ENCODE measurements at places on chromosomes 3 and 15.

DNA sequence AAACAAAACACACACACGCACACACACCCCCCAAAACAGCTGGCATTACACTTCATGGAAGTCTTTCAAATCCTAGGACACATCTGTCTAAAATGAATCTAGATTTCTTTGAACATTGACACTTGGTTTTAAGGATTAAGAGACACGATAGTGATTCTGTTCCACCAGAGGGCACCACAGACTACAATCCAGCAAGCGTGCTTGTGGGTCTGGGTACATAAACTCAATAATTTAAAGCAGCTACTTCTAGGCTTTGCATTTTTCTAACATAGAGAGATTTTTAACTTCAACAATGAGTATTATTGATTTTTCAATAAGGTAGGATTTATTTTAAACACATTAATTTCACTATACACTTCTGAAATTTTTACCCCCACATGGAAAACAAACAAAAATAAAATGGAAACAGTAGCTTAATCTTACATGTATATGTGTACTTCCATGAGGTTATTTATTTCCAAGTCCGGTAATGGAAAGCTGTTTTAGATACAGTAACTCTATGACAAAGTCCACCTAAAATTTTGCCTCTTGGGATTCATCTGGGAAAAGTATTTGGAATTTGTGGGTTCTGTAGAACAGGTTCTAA, 564.0 kb upstream of the TGFBR2 start:
- DNase-seq, result no peak

- DNase-seq, result no peak
Measured at GRCh38 chr3:195921334-195921791, 13.0 kb upstream of the TNK2 start.

DNA sequence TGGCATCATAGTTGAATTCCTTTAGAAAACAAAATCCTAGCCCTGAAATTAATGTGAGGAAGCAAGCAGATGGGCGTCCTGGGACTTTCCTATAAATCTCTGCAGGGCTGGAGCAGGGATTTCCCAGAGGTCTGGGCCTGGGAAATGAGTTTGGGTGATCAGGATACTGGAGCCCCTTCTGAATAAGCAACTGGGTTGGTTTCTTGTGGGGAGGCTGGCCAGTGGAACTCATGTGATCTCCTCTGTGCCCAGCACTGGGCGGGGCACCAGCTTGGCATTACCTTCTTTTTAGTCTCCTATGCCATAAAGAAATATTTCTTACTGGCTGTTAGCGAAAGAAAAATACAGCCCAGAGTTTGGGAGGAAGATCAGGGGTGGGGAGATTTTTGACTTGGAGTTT, 1.7 kb downstream of the THSD4 start:
- no peak for DNase-seq

DNA sequence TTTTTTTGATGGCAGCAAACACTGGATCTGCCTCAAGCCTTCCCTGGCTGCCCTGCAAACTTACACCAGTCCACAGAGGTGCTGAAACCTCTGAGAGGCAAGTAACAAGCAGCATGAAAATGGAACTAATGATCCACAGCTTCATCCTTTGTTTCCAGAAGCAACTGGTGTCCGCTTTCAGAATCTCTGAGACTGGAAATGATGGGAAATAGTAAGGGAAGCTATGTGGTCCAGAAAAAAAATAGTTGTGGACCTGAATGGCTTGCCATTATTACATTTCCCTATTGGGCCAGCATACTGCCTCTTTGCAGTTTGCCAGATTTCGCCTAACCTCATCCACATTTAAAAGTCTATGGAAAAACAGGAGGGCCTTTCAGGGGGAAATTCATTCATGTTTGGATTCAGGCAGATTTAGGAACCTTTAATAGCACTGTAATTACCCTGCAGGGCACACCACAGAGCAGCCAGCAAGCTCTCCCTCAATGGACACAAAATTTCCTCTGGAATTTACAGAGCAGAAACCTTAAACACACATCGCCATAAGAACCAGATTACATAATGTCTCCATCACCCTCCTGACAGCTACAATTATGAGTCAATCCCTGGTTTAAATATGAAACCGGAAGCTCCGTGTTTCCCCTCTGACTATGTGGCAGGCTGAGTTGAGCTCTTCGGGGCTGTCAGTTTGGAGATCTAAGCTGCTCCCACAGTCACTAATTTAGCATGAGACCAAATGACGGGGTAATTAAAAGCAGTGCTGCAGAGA, 134.4 kb downstream of the TMCO5A start:
- no peak for DNase-seq

- DNase-seq, result no peak
Measured at GRCh38 chr15:60350108-60350507, 47.7 kb downstream of the ANXA2 start.

DNA sequence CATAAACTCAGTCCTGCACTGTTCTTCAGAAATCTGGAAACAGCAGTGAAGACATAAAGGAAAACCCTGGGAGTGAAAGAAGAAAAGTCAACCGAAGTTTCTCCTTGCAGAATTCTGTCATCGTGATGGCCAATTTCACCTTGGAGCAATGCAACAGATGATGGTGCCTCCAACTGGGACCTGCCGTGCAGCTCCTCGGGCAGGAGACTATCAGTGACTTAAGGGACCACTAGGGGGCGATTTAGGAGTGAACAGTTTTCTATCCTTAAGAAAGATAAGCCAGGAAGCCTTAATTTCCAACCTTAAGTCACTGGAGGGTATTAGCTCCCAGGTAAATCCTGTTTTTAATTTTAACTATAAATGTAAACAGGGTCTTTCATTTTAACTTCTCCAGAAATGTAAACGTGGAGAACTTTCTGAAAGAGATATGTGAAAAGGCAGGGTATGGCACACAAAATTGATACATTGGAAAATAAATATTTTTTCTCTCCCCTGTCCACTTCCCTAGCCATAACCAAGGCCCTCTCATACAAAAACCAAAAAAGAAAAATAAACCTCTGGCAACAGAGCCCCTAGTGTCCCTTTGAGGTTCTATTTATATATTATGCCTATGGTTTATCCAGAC, 116.3 kb downstream of the PDZRN3 start:
- DNase-seq, result no peak

- no peak for DNase-seq
Measured at GRCh38 chr3:197339841-197340520, 41.6 kb upstream of the DLG1 start.

DNA sequence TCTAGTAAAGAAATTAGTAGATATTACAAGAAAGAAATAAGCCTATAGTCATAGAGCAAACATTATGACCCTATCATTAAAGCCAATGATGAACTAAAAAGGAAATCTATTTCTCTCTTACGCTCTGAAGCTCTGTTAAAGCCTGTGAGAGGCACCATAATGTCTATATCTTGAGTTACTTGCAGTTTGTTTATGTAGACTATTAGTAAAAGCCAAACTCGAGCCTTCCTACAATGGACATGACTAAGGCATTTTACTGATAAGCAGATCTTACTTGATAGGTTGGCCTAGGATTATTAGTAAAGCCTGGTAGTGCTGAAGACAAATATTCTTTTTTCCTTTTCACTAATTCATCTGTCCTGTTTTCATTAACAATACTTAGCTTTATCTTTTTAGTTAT, 32.7 kb downstream of the LRRC3B start:
- DNase-seq, result no peak

DNA sequence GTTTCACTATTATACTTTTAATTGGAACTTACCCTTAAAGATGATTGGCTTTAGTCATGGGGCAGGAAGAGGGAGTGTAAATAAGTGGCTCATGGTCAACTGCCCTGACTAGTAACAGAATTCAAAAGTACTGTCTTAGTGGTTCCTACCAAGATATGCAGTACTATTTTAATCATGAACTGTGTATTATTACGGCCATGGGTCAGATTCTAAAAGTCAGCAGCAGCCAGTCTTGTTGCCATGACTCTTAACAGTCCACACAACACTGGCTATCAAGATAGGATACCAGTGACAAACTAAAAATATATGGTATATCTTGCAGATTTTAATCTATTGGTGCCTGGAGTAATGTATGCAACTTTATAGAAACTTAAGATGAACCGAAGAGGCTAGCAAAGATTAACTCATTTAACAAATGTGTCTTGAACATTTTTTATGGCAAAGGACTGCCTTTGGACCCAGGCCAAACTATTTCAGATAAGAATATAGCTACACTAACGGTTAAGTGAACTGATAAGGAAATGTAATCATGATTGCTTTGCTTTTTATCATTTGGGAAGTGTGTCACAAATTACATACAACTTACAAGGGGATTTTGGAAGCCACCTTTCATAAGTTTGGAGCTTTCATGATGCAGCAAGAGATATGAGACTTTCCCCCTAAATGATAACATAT, 163.7 kb downstream of the TCF12 start:
- DNase-seq, result no peak

DNA sequence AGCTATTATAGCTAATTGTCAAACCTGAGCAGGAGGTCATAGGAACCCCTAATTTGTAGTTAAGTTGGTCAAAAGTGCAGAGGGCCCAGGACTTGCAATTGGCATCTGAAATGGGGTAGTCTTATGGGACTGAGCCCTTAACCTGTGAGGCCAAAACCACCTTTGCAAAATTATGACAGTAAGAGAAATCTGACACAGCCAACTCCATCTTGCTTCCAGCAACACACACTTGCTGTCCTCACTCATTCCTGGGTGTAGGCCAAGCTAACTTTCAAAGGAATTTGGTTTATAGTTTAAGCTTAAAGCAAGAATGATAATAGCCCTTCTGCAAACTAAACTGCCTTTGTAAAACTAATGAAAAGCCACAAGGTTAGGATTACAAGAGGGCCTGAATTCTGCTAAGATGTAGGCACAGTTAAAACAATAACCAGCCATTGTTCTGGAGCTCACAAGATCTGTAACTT, 57.6 kb upstream of the FRMD4B start:
- no peak for DNase-seq

- peak; percentile 83 for DNase-seq
Measured at GRCh38 chr3:156725682-156726081, 51.3 kb downstream of the TIPARP start.

DNA sequence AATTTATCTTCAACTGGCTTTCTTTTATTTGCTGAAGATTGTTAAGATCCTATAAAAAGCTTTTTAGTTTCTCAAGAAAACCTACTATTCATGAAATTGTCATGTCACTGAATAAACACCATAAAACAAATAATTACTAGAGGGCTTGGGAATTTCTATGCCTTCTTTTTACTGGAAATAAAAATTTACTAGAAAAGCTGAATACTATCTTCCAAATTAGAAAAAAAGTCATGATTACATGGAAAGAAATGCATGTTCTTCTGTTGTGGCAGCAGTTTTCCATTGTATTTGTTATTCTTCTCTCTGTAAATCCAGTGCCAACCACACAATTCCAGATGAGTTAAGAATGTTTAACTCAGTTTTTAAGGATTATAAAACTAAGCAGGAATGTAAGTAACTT, 153.8 kb downstream of the RAP2B start:
- no peak for DNase-seq

DNA sequence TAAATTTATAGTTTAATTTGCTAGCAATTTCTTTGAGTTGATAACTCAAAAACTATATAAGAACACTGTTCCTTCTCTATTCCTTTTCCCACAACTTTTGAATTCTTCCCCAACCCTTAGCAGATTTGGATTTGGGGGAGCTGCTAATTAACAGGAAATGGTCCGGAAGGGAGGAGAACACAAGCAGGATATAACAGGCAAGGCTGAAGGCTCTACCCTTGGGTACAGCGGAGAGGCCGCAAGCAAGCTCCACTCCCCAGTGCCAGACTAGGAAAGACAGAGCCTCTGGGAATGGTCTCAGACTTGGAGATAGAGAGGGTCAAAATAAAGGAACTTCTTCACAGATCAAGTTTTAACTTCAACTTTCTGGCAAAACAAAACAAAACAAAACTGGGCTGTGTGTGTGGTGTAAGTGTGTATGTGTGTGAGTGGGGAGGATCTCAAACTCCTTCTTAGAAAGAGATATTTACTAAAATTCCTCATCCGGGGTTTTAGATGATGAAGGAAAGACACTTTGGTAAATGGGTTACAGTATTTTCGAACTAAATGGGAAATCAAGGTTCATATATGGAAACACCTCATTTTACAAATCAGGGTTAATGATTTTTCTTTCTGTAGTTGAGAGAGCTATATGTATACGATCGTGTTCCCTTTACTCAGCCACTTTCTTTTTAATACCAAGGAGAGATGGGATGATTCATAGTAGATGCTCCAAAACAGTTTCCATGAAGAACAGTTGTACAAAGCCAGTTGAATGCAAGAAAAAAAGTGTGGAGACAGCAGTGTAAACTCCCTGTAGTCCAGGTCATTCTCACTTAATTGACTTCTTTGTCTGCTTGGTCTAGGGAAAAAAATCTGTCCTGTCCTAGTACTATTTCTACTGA, 161.1 kb downstream of the TP63 start:
- no peak for DNase-seq

DNA sequence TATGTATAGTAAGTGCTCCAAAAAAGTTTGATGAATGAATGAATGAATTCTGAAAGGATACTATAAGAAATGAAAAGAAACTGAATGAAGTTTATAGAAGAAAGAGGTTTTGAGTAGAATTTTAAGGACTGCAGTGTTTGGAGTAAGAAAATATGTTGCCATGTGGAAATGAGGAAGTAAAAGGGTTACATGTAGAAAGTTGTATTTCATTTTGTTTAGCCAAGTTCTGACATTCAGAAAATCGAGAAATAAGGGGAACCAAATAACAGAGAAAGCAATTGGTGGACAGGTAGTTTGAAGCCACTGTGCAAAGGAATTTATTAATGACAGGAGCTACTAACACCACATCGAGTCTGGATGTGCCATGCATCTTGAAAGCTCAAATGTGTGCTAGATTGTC, 200.7 kb downstream of the SATB1 start:
- DNase-seq, result no peak

- no peak for DNase-seq
Measured at GRCh38 chr15:67043939-67044771, 21.2 kb upstream of the SMAD3 start.

GRCh38 chr15:101242999-101243336, 8.9 kb downstream of the CHSY1 start:
- no peak for DNase-seq

GRCh38 chr3:185330238-185330637, 32.7 kb upstream of the MAP3K13 start:
- no peak for DNase-seq

DNA sequence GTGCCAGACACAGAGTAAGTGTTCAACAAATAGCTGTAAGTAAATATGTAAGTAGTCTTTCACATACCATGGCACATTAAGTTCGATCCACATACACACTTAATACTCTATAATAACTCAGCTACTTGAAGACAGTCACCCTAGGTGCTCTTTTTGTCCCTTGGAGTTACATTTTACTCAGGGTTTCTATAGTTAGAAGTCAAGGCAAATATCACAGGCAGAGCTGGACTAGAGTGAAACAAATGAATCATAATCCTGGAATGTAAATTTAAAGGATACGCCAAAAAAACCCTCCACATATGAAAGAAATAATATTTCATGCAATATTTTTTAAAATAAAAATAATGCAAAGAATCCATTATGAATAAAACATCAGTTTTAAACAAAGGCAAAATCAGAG, 461.8 kb downstream of the MAGI1 start:
- no peak for DNase-seq

GRCh38 chr3:139715743-139716360, 38.1 kb upstream of the NMNAT3 start:
- DNase-seq, result no peak
